ENCODE measurements at places on chromosomes 2 and 18. TPM values are rescaled to one million over a fixed set of nuclear protein-coding genes. Genes with fewer than 3 reads are reported as not detected.

DNA sequence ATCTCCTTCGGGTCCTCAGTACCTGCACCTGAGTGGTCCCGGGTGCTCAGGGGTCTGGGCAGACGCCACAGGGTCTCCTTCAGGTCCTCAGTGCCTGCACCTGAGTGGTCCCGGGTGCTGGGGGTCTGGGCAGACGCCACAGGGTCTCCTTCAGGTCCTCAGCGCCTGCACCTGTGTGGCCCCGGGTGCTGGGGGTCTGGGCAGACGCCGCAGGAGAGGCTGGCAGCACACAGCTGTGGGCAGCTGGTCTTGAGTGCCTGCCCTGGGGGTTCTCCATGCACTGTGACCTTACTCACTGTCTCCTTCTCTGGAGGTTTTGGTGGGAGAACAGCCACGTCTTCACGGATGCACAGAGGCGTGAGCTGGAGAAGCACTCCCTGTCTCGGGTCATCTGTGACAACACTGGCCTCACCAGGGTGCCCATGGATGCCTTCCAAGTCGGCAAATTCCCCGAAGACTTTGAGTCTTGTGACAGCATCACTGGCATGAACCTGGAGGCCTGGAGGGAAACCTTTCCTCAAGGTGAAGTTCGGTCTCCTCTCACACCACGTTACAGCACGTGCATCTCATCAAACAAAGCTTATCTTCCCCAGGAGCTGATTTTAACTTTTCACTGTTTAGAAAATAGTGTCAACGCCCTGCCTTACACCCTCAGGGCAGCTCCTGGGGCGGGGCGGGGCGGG, 82.6 kb downstream of the TPO start:
- DNase-seq: no peak

- no peak for DNase-seq
Observed at GRCh38 chr2:18771212-18771611, 181.8 kb upstream of the NT5C1B start.

GRCh38 chr18:51666763-51667191, 469.3 kb upstream of the MEX3C start:
- DNase-seq: peak; percentile 87

GRCh38 chr2:218605432-218605831, 2.3 kb upstream of the PLCD4 start:
- DNase-seq: peak; percentile 20

DNA sequence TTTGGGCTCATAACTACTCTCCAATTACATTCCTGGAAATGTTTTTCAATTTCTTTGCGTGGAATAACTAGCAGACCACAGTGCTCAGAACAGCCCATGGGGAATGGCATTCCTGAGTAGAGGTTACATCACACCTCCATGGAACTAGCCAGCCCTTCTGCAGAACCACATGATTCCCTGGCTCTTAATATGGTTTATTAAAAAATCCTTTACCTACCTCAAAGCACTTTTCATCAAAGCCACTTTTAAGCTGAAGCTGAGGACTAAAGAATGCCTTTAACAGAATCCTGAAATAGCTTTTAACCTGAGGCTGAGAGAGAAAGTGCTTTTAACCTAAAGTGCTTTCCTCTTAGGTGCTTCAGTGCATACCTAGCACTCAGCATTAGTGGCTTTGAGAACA, 376.3 kb downstream of the ARHGAP15 start:
- no peak for DNase-seq

DNA sequence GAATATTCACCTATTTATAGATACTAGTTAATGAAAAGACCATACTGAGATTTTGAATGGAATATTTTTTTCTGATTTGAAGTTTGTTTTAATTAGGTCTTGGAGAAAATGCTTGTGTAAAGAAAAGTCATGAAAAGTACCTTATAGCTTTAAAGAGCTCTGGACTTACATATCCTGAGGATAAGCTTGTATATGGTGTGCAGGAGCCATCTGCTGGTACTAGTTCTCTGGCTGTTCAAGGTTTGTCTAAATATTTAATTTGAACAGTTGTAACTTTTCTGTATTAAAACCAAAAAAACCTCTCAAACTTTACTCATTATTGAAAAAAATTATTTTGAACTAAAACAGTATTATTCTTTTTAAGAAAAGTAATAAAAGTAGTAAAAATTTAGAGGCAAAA, 50.1 kb downstream of the UBR3 start:
- DNase-seq: peak; percentile 57

GRCh38 chr2:45964223-45964841, 312.9 kb downstream of the PRKCE start:
- peak; percentile 75 for DNase-seq

- no peak for DNase-seq
Observed at GRCh38 chr2:8115456-8115855, 566.4 kb upstream of the ID2 start.

DNA sequence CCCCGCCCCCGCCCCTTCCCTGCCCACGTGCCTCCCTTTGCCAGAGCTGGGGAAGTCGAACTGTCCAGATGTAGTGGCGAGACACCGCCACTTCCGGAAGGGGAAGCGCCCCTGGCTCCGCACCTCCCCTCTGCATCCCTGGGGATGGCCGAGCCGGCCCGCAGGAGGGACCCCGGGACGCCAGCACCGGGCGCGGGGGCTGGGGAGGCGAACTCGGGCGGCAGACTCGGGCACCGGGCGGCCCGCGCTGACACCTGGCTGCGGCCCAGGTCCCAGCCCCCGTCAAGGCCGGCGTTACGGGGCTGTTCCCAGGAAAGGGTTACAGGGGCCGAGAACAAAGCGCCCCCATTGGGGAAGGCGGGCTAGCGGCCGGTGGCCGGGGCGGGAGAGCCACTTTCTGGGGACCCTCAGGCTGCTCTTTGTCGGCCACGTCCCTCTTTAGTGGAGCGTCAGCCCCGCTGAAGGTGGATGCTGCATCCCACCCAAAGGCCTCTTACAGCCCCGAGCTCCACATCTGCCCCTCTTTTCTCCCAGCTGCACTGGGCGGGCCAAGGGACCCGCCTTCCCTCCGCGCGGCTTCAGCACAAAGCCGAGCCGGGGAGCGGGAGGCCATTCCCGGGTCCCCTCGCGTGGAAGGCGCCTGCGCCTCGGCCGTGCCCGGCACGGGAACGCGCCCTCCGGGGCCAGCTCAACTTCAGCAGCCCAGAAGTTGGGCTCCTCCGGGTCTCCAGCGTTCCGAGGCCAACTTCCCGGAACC, 1.3 kb downstream of the SDC1 start:
- peak; percentile 68 for DNase-seq

DNA sequence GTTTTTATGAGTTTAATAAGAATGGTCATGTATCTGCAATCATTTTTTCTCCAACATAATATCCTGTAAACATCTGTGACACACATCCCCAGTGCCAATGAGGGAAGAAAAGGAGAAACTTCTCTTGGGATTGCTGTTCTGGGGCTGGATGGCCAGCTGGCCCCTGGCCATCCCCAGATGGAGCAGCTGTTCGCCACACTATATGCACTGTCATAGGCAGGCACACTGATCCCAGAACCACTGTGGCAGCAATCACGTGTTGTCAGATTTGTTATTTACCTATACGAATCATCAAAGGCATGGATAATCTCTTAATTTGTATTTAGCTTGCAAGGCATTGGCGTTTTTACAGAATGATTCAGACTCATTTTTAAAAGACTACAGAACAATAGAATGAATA, 167.6 kb upstream of the ACAA2 start:
- DNase-seq: no peak

DNA sequence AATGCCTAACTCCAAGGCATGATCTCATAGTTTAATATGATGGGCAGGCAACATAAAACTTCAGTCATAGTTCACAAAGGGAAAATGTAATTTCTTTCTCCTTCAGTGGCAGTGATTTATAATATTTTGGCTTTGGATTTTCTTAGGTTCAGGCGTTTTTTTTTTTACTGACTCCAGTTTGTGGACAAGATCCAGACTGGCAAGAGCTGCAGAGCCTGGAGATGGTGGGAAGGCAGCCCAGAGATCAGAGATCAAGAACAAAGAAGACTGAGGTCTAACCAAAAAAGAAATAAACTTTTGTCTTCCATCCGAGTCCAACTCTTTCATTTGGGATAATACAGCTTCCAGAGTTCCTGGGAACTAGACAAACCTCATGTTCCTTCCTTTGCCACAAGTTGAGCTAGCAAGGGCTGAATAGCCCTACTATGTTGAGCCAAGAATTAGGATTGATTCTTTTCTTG, 215.3 kb upstream of the SETBP1 start:
- DNase-seq: peak; percentile 22

GRCh38 chr2:74290466-74291217, 52.6 kb downstream of the SLC4A5 start:
- no peak for DNase-seq

GRCh38 chr18:3408107-3408506, 41.9 kb upstream of the TGIF1 start:
- no peak for DNase-seq

DNA sequence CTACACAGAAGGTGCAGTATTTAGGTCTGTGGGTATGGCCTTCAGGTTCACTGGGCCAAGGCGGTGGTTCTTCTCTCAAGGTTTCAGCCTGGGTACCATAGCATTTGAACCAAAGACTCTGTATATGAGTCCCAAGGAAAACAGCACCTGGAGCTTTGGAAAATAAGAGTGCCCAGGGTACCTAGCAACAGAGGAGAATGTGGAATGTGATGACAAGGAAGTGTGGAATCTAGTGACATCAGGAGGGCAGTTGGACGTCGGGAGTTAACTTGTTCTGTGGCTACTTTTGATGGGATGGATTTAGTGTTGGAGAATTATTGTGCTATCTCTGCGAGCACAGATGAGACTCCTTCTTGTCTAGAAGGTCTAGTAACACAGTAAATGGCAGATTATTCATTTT, 201.2 kb downstream of the NOL4 start:
- DNase-seq: no peak

DNA sequence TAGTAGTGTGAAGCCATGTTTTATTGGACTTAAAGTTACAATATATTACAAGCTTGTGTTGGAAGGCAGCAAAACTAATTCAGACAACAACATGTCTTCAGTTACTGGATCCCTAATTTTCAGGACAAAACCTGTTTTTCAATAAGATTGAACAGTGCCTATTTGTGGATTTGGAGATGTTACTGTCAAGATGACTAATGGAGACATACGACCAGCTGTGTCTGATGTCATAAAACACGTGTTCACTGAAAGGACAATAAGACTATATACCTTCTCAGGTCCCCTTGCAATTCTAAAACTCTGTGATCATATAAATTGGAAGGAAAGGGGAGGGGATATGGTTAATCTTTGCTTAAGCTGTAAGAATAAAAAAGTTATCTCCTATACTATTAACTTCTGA, 21.7 kb downstream of the METTL21A start:
- DNase-seq: no peak

DNA sequence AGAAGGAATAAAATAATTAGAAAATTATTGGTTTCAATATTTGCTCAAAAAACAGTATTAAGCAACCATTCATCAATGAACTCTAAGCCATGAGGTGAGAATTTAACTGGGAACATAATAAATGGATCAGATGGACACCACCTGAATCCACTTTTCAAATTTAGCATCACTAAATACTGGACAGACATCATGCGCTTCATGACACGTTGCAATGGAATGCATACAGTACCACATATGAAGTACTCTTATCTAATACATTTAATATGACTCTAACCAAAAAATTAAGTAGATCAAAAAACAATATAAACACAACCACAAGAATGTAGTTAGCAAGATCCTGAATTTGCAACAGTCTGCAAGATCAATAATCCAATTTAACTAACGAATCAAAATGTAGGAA, 76.6 kb downstream of the COBLL1 start:
- DNase-seq: no peak

DNA sequence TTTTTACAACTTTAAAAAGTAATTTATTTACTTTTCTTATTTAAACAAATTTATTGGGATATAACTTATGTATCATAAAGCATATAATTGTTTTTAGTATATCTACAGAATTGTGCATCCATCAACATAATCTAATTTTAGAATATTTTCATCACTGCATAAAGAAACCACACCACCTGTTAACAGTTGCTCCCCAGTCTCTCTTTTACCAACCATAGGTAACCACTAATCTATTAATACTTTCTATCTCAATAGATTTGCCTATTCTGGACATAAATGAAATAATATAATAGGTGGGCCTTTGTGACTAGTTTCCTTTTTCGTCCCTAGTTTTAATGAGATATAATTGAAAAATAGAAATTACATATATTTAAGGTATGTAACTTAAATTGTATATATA, 90.6 kb downstream of the ADAM23 start:
- DNase-seq: no peak

- DNase-seq: no peak
Observed at GRCh38 chr2:6475155-6475940, 390.4 kb downstream of the CMPK2 start.

DNA sequence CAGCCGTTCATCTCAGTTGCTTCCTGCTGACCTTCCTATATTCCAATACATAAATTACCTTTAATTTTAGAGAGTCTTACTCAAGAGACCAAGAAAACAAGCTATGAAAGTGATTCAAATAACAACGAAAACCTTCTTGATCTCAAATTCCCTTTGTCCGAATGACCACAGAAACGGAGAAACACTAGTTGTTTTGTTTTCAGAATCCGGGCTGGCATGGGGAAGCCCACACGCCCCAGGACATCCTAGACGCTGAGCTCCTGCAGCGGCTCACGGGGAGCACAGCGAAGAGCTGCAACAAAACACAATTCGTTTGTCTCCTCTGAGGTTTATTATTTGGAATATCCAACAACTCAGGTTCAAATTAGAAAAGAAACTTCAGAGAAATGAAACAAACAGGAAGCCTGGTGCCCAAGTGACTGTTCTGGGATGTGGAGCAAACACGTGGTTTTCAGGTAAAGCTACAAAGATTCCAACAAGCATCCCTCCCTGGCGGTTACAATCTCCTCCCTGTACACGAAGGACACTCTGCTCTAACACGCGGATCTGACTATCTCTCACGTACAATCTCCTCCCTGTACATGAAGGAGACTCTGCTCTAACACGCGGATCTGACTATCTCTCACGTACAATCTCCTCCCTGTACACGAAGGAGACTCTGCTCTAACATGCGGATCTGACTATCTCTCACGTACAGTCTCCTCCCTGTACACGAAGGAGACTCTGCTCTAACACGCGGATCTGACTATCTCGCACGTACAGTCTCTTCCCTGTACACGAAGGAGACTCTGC, 237.5 kb downstream of the TWIST2 start:
- DNase-seq: no peak

GRCh38 chr2:1770566-1771380, 26.5 kb upstream of the PXDN start:
- no peak for DNase-seq

DNA sequence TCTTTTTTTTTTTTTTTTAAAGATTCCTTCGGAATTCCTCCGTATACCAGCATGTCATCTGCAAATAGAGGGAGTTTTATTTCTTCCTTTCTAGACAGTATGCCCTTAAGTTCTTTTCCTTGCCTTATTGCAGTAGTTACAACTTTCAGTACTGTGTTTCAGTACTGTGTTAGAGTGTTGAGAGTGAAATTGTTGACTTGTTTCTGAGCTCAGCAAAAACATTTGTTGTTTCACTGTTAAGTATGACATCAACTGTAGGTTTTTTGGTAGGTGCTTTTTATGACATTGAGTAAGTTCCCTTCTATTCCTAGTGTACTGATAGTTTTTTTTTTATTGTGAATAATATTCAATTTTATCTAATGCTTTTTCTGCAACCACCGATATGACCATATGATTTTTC, 43.9 kb downstream of the ACVR2A start:
- DNase-seq: no peak

Gene MOCOS
- 7.0 TPM for total RNA-seq

Gene SAG
- total RNA-seq: 14.7 TPM

Gene GALR1
- total RNA-seq: 3.6 TPM

Gene MTHFD2
- total RNA-seq: 45.3 TPM

Gene SP140L
- 4.1 TPM for total RNA-seq

Gene PDE11A
- total RNA-seq: 0.72 TPM

Gene CNGA3
- total RNA-seq: 1.2 TPM

Gene HS1BP3
- total RNA-seq: 18.5 TPM

Data from umbilical cord (tissue), 2 donors.